Keratinocyte (primary cell): ENCODE measurements at places on chromosomes 13 and 19. TPM values are rescaled to one million over a fixed set of nuclear protein-coding genes. Genes with fewer than 3 reads are reported as not detected.

DNA sequence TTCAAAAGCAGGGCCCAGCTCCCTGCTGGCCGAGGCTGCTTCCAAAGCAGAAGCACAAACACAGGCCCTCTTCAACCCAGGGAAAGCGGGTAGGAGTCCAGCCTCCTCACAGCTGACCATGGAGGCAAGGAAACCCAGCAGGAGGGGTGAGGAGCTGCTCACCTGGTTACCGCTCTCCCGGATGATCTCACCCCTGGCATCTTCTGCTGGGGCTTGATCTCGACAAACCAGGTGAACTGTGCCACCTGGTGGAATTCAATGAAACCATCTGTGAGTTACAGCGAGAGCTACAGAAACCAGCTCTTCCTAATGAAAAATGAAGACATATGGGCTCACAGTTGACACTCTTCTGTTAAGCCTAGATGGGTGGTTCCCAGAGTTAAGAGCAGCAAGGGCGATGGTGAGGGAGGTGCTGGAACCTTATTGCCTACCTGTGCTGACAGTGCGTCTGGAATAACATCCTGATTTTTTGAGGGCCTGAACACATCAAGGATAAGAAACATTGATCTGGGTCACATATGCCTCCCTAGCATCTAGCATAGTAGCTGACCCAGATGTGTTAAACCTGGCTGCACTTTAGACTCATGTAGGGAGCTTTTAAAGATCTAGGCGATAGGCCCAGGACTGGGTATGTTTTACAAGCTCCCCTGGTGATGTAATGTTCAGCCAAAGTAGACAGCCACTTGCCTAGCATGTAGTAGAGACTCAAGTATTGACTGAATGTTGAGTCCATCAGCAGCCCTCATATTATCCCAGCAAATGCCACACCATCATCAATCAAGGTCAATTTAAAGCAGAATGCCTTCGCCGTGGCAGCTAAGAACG lies 6.1 kb downstream of the DHRS12 start:
- no peak for DNase-seq

Gene ZNF844
- 0.50 to 1.0 TPM (median 0.88 TPM) in 3 replicates for polyA plus RNA-seq

Gene LRRC63
- 0.02 to 0.05 TPM in 2 of 3 replicates, not detected in the other for polyA plus RNA-seq

DNA sequence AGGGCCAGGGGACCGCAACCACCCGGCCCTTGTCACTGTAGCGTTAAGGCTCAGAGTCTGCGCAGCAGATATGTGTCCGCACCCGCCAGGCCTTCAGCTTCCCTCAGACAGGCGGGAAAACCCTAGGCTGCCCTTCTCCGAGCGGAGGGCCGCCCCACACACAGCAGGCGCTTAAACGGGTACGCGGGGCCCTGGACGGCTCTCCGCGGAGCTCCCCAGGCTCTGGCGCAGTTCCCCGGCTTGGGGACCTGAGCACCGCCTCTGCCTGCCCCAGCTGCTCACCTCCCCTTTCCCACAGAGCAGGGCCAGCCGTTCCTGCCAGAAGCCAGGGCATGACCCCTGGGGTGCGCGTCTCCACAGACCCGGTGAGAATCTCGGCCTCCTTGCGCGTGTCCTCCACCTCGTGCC lies 593 bp downstream of the ZNF135 start:
- no peak for DNase-seq
